ENCODE measurements at places on chromosomes 5 and 9. TPM values are rescaled to one million over a fixed set of nuclear protein-coding genes. Genes with fewer than 3 reads are reported as not detected.

DNA sequence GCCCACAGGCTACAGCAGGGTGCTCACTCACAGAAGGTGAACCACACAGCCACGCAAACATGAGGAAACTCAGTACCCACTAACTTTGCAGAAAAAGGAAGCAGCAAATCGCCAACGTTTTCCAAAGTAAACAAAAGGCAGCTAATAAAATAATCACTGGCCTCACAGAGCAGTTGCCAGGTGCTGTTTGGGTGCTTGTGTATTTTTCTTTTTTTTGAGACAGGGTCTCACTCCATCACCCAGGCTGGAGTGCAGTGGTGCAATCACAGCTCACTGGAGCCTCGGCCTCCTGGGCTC is 3.8 kb downstream of the SNAPC4 start:
- H3K4me1 ChIP-seq: peaks cover 17% of the 10 kb centered on the region
- no peak for DNase-seq
- no peak overlapping the region for H3K27ac ChIP-seq
- no peak overlapping the region for H3K4me3 ChIP-seq
- H3K36me3 ChIP-seq: no peaks in the 10 kb centered on the region

DNA sequence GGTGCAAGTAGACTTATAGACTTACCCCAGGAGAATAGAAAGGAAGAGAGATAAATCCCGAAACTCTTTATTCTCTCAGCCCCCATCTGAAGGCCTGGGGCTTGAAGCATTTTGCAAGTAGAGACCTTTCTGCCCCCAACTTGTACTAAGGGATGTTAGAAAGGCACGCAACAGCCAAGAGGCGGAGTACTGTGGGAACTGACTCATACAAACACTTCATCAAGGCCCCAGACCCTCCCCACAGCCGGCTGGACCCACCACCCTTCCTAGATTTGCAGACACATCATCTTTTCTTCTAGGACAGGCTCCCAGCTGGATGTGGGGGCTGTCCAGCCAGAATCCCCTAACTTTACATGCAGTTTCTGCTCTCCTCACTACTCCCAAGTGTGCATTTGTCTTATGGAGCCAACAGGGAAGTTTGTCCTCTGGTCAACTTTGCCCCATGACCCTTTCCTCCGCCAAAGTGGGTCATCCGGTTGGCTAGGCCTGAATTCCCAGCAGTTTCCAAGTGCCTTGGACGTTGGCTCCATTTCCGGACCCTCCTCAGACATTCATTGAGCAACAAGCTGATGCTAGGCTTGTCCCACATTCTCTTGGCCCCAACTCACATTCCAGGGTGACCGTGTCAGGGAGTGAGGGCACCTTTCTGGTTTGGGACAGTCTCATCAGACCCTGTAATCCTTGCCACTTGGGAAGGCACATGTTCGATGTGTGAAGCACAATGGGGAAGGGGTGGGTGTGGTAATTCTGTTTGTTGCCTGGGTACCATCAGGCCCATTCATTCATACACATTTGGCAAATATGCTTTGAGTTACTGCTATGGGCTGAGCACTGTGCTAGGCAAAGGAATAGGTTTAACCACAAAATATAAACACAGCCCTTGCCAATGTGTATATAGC is 64.6 kb downstream of the ABLIM3 start:
- peak; percentile 73 for DNase-seq
- no peak overlapping the region for H3K4me3 ChIP-seq
- H3K4me1 ChIP-seq: peaks cover 4% of the 10 kb centered on the region
- no peaks in the 10 kb centered on the region for H3K27me3 ChIP-seq

DNA sequence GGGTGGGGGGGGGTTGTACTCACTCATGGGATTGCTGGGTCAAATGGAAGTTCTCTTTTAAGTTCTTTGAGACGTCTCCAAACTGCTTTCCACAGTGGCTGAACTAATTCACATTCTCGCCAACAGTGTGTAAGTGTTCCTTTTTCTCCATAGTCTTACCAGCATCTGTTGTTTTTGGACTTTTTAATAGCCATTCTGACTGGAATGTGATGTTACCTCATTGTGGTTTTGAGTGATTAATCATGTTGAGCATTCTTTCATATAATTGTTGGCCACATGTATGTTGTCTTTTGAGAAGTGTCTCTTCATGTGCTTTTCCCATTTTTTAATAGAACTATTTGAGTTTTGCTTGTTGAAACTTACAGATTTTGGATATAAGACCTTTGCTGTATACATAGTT is 94.9 kb upstream of the PLPPR1 start:
- no peaks in the 10 kb centered on the region for H3K4me1 ChIP-seq
- H3K4me3 ChIP-seq: no peak overlapping the region
- no peaks in the 10 kb centered on the region for H3K27me3 ChIP-seq
- H3K36me3 ChIP-seq: no peaks in the 10 kb centered on the region
- no peak overlapping the region for H3K27ac ChIP-seq
- DNase-seq: no peak

- no peak for DNase-seq
- H3K27me3 ChIP-seq: no peaks in the 10 kb centered on the region
- no peaks in the 10 kb centered on the region for H3K36me3 ChIP-seq
- H3K4me3 ChIP-seq: no peak overlapping the region
- H3K4me1 ChIP-seq: no peaks in the 10 kb centered on the region
These were observed 1068.0 kb downstream of the NR2F1-AS1 start for GRCh38 chr5:92513067-92513466.

DNA sequence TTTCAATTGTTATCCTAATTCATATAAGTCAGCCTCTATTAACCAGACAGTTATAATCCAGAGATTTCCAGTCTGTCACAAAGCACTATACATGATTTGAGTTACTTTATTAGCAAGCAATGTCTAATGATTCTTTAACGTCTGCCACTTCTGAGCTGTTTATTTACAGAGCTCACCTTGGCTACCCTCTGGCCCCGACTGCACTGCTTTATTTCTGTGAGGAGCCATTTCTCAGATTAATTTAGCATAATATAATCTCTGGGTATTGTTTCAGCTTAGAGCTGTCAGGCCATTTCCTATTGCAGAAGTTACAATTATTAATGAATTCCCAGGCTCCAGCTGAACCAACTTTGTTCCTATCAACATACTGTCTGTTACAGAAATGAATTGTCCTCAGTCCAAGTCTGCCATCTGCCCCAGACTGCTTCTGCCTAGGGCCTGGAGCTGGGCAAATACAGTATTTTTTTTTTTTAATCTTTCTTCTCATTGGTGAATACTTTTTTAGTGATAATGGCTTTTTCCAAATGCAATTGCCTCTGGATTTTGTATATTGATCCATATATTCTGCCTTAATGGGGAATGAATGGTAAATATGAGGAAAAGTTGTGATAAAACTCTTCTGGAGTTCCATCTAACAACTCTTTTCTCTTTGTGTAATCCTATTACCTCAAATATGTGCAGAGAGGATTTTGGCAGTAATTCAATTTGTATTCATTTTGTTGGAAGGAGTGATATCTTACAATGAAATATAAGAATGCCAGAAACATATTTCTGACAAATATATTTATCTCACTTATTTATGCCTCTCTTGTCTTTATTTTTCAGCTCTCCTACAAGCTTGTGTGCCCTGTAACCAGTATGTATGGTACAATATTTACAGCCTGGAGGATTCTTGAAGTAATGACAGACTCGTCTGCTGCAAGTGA is 104.7 kb downstream of the FOCAD start:
- H3K27me3 ChIP-seq: no peaks in the 10 kb centered on the region
- H3K4me3 ChIP-seq: no peak overlapping the region
- no peak overlapping the region for H3K27ac ChIP-seq

- H3K36me3 ChIP-seq: no peaks in the 10 kb centered on the region
- H3K4me1 ChIP-seq: no peaks in the 10 kb centered on the region
- peak; percentile 22 for DNase-seq
- no peaks in the 10 kb centered on the region for H3K27me3 ChIP-seq
- no peak overlapping the region for H3K4me3 ChIP-seq
These were observed 1062.6 kb downstream of the NR2F1-AS1 start for GRCh38 chr5:92518318-92518904.

- H3K4me1 ChIP-seq: no peaks in the 10 kb centered on the region
- no peaks in the 10 kb centered on the region for H3K36me3 ChIP-seq
- peak; percentile 40 for DNase-seq
- H3K27ac ChIP-seq: no peak overlapping the region
These were observed 334.8 kb upstream of the ZNF462 start for GRCh38 chr9:106528158-106528557.

DNA sequence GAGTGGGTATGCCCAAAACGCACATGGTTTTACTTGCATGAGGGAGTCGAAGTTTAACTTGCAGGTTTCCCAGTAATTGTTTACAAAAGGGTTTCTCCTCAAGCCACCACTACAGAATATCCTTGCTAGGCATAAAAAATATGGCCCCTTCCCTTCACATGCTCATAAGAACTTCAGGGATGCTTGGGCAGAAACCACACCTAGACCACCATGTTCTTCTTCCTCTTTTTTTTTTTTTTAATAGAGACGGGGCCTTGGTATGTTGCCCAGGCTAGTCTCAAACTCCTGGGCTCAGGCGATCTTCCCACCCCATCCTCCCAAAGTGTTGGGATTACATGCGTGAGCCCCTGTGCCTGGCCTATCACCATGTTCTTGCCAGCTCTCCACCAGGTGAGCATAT is 18.6 kb upstream of the PLIN2 start:
- H3K4me1 ChIP-seq: no peaks in the 10 kb centered on the region
- H3K27me3 ChIP-seq: no peaks in the 10 kb centered on the region
- no peaks in the 10 kb centered on the region for H3K36me3 ChIP-seq
- no peak for DNase-seq
- H3K27ac ChIP-seq: no peak overlapping the region

- DNase-seq: peak; percentile 82
- H3K27ac ChIP-seq: no peak overlapping the region
- no peaks in the 10 kb centered on the region for H3K27me3 ChIP-seq
These were observed 40.3 kb downstream of the CTNND2 start for GRCh38 chr5:11863911-11864310.

GRCh38 chr5:178434851-178435250 is 155.3 kb downstream of the COL23A1 start:
- H3K27ac ChIP-seq: no peak overlapping the region
- H3K27me3 ChIP-seq: no peaks in the 10 kb centered on the region
- H3K4me3 ChIP-seq: no peak overlapping the region
- DNase-seq: peak; percentile 49
- no peaks in the 10 kb centered on the region for H3K4me1 ChIP-seq
- H3K36me3 ChIP-seq: no peaks in the 10 kb centered on the region

GRCh38 chr9:4277531-4277991 is 22.3 kb downstream of the GLIS3 start:
- no peaks in the 10 kb centered on the region for H3K27me3 ChIP-seq
- no peak overlapping the region for H3K27ac ChIP-seq

GRCh38 chr9:114131808-114132549 is 23.4 kb upstream of the COL27A1 start:
- H3K36me3 ChIP-seq: no peaks in the 10 kb centered on the region
- H3K27me3 ChIP-seq: no peaks in the 10 kb centered on the region

DNA sequence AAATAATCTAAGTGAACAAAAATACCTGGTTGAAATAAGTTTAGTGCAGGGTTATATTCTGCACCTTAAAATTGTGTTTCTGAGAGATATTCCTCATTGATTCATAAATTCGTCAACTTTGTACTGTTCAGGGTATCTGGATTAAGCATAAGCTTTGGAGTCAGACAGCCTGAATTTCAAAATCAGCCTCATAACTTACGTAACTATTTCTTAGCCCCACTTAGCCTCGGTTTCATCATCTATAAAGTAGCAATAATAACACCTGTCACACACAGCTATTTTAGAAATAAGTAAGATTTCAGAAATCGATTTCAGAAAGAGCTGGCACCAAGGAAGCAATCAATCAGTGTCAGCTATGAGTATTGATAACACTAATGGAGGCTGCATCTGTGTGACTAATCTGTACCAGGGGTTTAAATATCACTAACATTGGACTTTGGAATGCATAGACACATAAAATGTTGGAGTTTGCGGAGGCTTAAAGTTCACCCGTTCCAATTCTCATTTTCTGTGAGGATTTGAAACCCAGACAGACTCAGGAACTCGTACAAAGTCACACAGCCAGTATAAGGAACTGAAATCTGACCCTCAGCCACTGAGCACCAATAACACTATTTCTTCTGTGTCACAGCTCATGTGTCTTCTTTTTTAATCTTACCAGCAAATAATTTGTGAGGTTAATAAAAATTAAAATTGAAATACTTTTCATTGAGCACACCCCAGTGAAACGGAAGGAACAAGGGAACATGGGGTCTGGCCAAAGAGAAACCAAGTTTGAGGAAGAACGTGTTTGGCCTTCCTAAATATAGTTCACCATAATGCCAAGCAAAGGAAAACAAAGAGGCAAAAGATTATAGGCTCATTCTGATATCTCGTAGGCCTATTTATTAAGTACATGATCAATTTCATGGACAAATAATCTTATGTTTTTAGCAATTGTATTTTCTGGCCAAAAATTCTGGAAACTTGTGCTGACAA is 194.4 kb upstream of the PTGER4 start:
- no peak overlapping the region for H3K4me3 ChIP-seq
- no peak for DNase-seq
- no peaks in the 10 kb centered on the region for H3K4me1 ChIP-seq
- no peaks in the 10 kb centered on the region for H3K36me3 ChIP-seq
- H3K27me3 ChIP-seq: no peaks in the 10 kb centered on the region

- DNase-seq: no peak
- H3K4me1 ChIP-seq: no peaks in the 10 kb centered on the region
- no peak overlapping the region for H3K27ac ChIP-seq
- no peaks in the 10 kb centered on the region for H3K27me3 ChIP-seq
These were observed 15.9 kb upstream of the FANCC start for GRCh38 chr9:95333426-95333825.

GRCh38 chr9:8133606-8134005 is 334.0 kb upstream of the DMAC1 start:
- H3K4me1 ChIP-seq: no peaks in the 10 kb centered on the region
- no peak for DNase-seq

DNA sequence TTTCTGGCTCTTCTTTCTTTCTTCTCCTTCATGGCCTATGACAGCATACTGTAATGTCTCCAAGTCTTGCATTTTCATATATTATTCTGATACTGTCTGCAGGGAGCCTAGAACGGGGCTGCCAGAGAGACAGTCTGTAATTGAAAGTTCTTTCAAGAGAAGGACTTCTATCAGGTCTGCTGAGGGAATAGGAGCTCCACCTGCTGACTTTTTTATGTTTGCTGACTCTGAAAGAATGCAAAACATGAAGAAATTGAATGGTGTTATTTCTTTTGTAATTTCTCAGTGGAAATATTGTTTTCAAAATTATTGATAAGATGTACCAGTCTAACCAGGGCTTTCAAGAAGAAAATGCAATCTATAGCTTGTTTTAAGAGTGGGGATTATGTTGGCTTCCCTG is 121.9 kb upstream of the RFX3 start:
- no peak overlapping the region for H3K27ac ChIP-seq
- no peaks in the 10 kb centered on the region for H3K27me3 ChIP-seq
- no peaks in the 10 kb centered on the region for H3K36me3 ChIP-seq
- H3K4me3 ChIP-seq: no peak overlapping the region

DNA sequence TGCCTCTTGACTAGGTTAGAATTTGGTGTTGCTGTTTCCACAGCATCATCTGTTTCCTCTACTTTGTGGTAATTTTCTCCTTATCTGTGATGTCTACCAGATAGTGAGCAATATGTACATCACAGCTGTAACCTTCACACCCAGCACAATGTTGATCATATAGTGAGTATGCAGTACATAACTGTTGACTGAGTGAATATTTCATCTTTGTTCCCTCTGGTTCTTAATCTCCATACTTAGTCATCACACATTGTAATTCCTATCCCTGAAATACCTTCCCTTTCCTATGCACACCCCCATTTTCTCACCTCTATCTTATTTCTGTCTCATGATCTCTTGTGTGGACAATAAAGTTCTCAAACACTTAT is 115.9 kb downstream of the KIF4B start:
- no peaks in the 10 kb centered on the region for H3K27me3 ChIP-seq
- H3K4me3 ChIP-seq: no peak overlapping the region
- H3K27ac ChIP-seq: no peak overlapping the region

The LCN2 gene
- 1.2 TPM for total RNA-seq

The ANKDD1B gene
- 0.93 TPM for total RNA-seq

The PCDHGA9 gene
- total RNA-seq: 8.6 TPM

The ANGPTL2 gene
- 11.5 TPM for total RNA-seq

The GNA14 gene
- total RNA-seq: 6.3 TPM

The PRRX2 gene
- total RNA-seq: 5.6 TPM

The ELOVL7 gene
- total RNA-seq: 5.1 TPM

The NANS gene
- 40.6 TPM for total RNA-seq

The PCDHAC1 gene
- 1.4 TPM for total RNA-seq
